ENCODE measurements at places on chromosomes 16 and 17.

DNA sequence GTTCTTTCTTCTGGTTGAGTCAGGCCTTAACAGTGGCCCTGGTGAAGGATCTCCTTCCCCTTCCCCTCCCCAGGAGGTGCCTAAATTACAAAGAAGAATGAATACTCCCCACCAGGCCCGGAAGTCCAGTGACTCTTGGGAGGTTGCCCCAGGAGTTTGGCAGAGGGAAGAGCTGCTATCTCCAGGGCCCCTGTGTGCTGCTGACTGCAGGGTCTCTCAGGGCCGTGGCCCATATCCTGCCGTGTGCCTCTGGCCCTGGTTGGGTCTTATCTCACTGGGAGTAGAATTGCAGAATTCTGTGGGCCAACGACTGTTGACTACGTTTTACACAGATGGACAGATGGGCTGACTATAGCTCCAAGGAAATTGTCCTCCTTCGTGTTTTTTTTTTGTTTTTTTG lies 28.0 kb downstream of the AKAP1 start:
- DNase-seq, result no peak

DNA sequence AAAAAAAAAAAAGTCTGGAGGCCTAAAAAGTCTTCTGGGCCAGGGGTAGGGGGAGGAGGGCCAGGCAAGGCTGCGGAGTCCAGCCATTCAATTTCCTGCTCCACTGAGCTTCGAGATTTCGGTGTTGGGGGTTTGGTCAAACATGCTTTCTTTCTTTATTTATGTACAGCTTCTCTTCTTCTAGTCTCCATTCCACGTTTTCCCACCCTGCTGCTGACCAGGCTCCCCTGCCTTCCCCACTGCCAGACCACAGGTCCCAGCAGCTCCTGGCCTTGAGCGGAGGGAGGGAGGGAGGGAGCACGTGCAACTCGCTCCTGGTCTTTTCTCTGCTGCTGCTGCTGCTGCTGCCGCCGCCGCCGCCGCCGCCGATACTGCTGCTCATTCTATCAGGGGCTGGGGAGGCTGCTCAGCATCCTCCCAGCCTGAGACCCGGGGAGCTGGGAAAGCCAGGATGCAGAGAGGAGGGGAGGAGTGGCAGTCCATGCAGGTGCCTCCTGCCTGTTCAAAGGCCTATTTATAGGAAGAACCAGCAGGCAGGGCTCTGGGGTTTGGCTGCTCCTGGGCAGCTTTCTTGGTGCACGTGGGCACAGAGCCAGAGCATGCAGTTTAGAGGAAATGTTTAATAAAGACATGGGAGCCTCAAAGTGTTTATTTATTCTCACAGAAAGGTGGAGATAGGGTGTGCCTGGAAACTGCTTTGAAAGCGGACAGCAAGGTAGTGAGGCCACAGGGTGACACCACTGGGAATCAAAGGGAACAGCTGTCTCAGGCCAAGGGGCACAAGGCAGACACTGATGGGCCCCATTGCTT lies 23.4 kb upstream of the ZFHX3 start:
- DNase-seq, result peak; percentile 86

- DNase-seq, result no peak
These were observed 12.3 kb upstream of the NLRC3 start for GRCh38 chr16:3589441-3589921.

DNA sequence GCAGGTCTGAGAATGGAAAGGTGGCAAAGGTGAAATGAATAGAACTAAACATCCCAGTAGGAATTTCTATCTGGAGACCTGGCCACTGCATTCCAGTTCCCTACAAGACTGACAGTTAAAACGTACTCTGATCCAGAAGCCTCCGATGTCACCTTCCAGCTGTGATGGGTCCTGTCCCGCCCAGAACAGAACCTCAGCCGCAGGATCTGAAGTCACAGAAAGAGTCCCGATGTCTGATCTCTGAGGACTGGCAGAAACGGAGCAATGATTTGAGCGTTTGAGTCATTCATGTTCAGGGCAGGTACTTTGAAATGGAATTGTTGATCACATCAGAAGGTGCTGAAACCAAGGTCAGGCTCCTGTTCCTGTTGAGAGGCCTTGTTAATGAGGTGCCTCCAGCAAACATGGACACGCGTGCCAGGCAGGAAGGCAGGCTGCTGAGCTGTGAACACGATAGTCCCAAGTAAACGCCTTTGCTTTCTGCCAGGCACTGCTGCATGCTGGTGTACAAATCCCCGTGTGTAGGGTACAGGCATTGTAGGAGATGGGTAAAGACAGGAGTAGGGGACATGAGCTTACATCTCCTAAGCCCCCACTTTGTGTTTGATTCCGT lies 61.4 kb downstream of the VAT1L start:
- DNase-seq, result no peak

DNA sequence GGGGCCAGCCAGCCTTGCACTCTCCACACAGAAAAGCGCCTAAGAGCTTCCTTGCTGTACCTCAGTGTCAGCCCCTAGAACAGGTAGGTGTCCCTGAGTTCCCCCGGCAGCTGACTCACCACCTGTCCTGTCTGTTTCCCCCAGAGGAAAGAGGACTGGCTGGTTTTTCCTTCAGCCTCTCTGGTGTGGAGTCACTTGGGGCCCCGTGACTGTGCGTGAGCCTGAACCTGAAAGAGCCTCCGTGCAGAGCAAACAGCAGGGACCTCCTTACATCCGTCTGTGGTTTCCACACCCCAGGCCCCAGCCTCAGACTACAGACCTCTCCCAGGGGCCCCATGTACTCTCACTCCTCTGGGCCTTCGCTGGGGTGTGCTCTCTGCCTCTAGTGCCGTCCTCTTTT lies 87.8 kb downstream of the GNAO1 start:
- DNase-seq, result no peak

DNA sequence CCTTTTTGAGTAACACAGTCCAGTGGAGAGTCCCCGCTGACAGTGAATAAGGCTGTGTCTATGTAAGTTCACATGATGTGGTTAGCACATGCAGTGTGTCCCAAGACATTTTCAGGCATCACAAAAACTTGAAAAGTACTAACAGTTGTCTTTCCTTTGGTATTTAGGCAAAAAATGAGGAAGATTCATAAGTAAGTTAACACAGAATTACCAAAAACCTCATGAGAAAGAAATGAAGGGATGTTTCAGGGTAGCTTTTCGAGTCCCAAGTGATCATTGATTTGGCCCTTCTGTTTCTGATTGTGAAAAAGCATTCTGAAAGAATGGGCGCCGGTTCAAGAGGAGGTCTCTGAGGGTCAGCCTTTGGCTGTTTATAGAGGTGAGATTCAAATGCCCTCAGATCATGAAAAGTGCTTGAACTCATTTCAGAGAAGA lies 529 bp upstream of the ASPA start:
- DNase-seq, result no peak

GRCh38 chr17:79573196-79573896 lies 37.5 kb downstream of the RBFOX3 start:
- DNase-seq, result no peak

- DNase-seq, result no peak
These were observed 109.9 kb downstream of the VPS53 start for GRCh38 chr17:604765-605164.

DNA sequence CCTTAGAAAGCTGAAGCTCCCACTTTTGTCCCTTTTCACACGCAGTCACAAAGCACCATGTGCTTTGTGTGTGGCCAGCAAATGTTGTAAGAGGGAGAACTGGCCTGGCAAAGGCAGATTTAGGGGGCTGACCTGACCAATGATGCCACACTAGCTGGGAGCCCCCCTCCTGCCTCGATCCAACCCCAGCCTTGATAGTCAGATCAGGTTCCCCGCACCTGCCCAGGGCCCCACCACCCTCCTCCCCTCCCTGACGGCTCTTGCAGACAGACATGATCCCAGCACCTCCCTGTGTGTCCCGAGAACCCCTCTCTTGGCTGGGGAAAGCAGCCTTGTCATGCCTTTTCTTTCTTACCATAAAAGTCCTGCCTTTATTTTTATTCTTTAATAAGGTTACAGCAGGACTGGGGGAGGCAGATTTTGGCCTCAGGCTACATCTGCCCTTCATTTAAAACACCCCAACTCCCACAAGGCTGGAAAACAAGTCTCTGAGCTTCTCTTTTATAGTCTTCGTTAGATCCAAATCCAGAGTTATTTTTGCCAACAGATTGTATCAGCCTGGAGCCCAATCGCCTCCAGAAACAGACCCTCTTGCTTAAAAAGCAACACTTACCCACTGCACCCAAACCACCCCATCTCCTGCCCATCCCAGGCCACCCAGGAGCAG lies 201.8 kb upstream of the CDH5 start:
- no peak for DNase-seq

DNA sequence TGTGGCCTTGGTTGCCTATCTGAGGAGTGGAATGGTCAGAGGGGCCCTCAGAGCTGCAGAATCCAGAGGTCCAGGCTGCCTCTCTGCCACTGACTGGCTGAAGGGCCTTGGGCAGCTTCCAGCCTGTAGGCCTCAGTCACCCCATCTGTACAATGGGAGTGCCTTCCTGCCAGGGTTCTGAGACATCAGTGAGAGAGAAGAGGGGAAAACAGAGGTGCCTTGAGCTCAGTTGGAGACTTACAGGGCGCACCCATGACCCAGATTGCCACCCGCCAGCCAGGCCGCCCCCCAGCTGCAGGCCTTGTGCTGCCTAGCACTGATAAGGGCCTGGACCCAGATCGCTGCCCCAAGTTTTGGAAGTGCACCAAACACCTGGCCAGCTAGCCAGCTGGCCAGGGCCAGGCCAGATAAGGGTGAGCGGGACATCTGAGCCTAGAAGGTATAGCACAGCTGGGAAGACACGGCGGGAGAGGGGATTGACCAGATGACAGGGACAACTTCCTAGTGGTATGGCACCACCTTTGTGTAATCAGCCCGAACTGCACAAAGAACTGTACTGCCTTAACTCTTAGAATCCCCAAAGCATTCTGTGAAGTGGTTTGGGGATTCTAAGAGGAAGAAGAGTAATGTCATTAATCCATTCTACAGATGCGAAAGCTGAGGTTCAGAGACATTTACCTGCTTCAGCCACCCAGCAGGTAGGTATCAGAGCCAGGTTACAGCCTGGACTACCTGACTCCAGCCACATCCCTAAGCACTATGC lies 1.4 kb downstream of the SLC4A1 start:
- DNase-seq, result peak; percentile 69

- no peak for DNase-seq
These were observed 25.0 kb downstream of the SCPEP1 start for GRCh38 chr17:57002904-57003303.

DNA sequence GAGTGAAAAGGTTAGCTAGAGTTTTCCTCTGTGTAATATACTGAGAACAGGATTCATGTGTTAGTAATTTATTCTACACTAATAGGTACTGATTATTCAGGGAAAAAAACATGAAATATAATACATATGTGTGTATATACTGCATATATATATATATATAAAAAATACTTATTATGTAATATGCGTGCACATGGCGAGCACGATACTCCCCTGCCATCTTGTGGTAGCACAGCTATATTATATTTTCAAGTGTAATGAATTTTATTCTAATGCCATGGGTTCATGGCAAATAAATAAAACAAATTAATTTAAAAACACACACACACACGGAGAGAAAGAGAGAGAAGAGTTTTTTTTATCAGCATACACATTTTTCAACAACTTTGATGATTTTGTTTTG lies 460.6 kb downstream of the KCNJ2 start:
- DNase-seq, result peak; percentile 43

GRCh38 chr16:51919736-51920135 lies 627.2 kb downstream of the TOX3 start:
- no peak for DNase-seq

- DNase-seq, result no peak
These were observed 57.3 kb upstream of the RPL38 start for GRCh38 chr17:74146196-74146595.

GRCh38 chr16:12191102-12191501 lies 214.6 kb downstream of the SNX29 start:
- DNase-seq, result no peak

DNA sequence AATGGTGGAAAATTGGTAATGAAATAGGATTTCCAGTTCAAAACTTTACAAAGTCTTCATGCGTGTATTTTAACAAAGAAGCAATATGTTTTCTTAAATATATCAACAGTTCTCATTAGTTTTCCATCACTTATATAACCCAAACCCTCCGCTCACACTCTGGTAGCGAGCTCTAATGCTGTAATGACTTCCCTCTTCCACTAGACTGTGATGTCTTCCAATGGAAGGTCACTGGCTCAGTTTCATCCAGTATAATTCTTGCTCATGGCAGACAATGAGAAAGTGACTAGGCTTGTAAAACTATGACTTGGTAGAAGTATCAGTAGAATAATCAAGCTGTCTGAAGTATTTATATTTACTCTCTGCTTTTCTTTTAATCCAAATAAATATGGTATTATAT lies 32.8 kb downstream of the NETO2 start:
- peak; percentile 10 for DNase-seq

GRCh38 chr16:27154705-27155521 lies 48.4 kb upstream of the KDM8 start:
- DNase-seq, result peak; percentile 77

GRCh38 chr17:69188064-69188463 lies 40.6 kb downstream of the ABCA10 start:
- DNase-seq, result no peak

- no peak for DNase-seq
These were observed 59.0 kb downstream of the ANKFY1 start for GRCh38 chr17:4204710-4205173.

All from SK-N-SH (cell line).